ENCODE measurements at places on chromosomes 13 and 19.

GRCh38 chr13:102589301-102589822, 7.4 kb upstream of the TPP2 start:
- DNase-seq = no peak

GRCh38 chr13:31675440-31675953, 63.8 kb upstream of the RXFP2 start:
- DNase-seq = no peak

DNA sequence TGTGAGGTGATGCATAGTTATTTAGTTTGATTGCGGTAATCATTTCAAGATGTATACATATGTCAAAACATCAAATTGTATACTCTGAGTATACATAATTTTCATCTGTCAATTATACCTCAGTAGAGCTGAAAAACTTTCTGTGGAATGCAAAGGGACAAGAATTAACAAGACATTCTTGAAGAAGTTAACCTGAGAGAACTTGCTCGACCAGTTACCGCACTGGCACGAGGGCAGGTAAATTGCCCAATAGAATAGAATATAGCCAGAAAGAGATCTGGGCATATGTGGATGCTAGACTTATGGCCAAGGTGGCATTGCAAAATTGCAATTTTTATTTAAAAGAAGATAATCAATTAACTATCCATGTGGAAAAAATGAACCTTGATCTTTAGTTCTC, 42.3 kb upstream of the GJB6 start:
- DNase-seq = no peak

DNA sequence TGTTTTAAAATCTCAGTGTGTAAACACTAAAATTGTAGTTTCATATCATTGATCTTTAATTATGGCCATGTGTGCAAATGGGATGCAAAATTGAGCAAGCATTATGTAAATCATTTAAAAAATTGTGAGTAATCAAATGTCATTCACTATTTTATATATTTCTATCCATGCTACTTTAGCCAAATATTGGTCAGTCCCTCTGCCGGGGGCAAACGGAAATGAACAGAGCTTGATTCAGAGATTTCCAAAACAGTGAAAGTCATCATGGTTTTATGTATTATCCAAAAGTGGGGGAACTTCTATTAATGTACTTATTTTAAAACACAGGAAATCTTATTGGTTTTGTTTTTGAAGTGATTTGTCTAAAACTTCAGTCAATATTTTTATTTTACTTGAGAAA, 219.1 kb downstream of the IRS2 start:
- no peak for DNase-seq

- no peak for DNase-seq
Observed at GRCh38 chr19:55368701-55369563, 1.3 kb downstream of the IL11 start.

DNA sequence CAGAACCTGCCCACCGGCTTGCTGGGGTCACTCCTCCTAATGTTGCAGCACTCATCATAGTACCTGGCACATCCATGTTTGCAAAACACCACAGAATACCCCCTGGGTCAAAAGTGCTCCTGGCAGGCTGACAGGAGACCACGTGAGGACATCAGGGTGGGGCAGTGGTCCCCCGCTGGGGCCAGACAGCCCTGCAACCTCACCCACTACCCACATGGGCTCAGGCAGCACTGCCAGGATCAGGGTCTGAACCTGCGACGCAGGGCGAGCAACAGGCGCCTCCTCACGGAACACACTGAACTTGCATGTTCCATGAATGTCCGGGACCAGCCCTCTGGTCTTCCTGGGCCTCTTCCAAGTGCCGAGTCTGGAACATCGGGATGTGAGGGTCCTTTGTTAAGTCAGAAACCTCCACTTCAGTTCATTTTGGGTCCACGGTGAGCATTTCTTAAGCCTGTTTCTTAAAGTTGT, 1.4 kb upstream of the SLC7A9 start:
- DNase-seq = no peak

GRCh38 chr13:37640499-37640898, 41.9 kb upstream of the POSTN start:
- no peak for DNase-seq

DNA sequence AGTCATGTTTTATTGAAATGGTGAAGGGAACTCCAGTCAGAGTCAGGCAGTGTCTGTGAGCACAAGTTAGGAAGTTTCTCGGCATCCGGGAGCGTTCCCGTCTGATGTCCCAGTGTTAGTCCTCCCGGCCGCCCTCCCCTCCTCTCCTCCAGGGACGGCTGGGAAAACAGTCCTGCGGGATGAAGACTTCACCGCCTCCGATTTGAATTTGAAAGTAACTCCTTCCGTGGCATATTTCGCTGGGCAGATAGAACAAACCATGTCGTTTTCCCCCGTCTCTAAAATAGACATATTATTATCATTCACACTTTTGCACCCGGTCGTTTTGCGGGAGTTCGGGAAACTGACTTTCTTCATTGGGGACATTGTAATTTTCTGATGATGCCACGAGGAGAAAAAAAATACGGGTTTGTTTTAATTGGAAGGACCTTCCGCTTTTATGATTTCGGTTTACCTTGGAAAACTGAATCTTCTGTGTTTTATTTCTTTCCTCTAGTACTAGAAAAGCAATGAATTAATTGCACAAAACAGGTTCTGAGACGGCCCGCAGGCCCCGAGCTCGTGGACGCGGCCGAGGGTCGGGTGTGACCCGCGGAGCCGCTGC, 76.6 kb downstream of the ZIC5 start:
- no peak for DNase-seq

DNA sequence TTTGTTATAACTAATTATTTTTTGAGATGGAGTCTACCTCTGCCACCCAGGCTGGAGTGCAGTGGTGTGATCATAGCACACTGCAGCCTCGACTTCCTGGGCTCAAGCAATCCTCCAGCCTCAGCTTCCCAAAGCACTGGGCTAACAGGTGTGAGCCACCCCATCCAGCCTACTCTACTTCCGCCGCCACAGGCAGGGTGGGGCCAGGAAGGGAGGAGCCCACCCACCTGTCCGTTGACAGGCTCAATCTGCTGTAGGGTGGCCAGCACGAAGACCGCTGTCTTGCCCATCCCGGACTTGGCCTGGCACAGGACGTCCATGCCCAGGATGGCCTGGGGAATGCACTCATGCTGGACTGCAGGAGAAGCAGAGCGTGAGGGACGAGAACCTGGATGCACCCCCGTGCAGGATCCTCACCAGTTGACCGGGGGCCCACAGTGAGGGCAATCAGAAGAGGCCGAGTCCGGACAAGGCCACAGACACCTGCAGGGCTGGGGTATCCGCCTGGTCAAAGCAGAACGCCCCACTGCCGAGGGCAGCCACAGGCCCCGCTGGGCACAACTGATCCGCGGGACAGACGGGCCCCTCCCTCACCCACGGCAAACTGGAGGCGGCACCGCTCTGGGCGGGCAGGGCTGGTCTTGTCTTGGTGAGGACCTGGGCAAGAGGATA, 6.7 kb downstream of the DDX39A start:
- DNase-seq = no peak

- DNase-seq = no peak
Observed at GRCh38 chr13:44537248-44537647, 38.9 kb downstream of the TSC22D1 start.

DNA sequence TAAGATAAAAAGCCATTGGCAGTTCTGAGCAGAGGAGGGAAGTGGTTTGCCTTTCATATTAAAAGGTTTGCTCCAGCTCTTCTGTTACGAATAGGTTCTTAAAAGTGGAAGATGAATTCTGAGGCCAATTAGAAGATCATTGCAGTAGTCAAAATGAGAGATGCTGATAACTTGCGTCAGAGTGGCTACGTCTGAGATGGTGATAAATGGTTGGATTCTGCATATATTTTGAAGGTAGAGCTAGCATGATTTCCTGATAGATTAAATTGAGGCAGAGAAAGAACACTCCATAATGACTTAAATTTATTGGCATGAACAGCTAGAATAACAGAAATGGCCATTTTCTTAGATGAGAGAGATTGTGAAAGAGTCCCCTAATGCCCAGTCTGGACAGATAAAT, 652.6 kb downstream of the DACH1 start:
- no peak for DNase-seq

- DNase-seq = no peak
Observed at GRCh38 chr13:84962849-84963248, 836.4 kb downstream of the SLITRK6 start.

GRCh38 chr13:93364166-93364565, 137.6 kb downstream of the GPC6 start:
- DNase-seq = no peak

GRCh38 chr13:48505597-48506091, 27.2 kb downstream of the RCBTB2 start:
- DNase-seq = no peak

GRCh38 chr13:102198418-102199311, 203.2 kb downstream of the FGF14 start:
- no peak for DNase-seq

GRCh38 chr19:40529093-40529954, 47.3 kb upstream of the SHKBP1 start:
- peak; percentile 33 for DNase-seq

GRCh38 chr13:111129465-111130115, 14.5 kb downstream of the ARHGEF7 start:
- no peak for DNase-seq

- DNase-seq = no peak
Observed at GRCh38 chr13:48728226-48728625, 74.5 kb downstream of the CYSLTR2 start.

DNA sequence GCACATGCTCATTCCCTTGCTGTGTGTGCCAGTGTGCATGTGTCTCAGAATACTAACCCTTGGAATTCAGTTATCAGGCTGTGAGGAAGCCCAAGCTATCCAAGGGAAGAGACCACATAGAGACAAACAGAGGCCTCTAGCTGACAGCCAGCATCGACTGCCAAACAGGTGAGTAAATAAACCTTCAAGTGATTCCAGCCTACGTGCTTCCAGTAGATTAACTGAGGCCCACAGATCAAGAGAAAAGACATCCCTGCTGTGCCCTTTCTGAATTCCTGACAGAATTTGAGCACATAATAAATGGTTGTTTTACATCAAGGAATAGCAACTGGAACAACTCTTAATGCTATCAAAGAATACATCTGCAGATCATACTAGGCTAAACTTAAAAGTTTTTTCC, 17.5 kb downstream of the ZC3H13 start:
- DNase-seq = no peak

- DNase-seq = no peak
Observed at GRCh38 chr19:15636026-15636425, 4.7 kb upstream of the CYP4F3 start.

DNA sequence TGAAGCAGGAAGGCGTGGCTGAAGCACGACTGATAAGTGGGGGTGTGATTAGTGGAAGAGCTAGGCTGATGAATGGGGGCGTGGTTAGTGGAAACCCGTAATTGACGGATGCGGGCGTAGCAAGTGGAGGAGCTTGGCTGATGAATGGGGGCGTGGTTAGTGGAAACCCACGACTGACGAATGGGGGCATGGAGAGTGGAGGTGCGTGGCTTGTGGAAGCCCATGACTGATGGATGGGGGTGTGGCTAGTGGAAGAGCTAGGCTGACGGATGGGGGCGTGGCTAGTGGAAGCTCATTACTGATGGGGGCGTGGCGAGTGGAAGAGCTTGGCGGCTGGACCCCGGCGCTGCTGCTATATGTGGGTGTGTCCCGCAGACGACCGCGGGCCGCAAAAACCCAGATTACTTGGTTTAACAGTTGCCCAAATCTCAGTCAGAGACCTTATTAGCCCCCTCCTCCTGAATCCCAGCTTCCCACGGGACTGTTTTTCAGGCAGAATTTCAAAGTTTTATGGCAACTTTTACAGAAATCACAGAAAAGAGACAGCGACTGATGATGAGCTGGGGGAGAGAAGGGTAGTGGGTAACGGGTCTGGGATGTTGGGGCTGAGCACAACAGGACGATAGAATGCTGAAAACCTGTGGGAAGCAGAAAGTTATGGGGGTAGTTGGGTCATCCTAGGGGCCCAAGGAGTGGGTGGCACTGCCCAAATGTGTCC, 9.0 kb upstream of the MEIS3 start:
- peak; percentile 73 for DNase-seq

GRCh38 chr13:114166381-114167131, 12.5 kb upstream of the CFAP97D2 start:
- no peak for DNase-seq

DNA sequence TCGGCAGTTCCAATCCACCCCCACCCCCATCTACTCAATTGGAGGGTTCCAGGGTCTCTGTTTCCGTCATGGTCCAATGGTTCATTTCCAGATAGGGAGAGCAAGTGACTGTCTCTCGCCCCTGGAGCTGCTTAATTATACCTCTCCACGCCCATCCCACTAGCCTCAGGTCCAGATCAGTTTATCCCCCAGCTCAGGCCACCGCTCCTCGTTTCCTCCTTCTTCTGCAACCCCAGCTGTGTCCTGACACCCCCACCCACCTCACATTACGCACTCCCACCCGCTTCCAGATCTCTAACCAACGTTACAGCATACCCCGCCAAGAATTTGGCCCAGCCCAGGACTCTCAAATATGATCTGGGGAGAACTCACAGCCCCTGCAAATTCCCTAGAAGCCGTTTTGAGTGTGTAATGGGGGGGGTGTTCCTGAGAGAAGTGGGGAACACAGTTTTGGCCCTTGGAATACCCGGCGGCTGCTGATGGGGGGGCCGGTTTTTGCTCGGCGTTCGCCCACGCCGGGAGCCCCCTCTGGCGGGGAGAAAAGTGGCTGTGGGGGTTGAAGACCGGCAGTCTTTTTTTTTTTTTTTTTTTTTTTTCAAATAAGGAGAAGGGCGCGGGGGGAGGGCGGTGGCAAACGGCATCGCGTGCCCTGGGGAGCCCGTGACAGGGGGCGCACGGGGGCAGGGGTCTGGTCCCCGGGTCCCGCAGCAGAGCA, 1.7 kb upstream of the PDE4A start:
- no peak for DNase-seq
